ENCODE measurements at places on chromosomes 16 and 17.

DNA sequence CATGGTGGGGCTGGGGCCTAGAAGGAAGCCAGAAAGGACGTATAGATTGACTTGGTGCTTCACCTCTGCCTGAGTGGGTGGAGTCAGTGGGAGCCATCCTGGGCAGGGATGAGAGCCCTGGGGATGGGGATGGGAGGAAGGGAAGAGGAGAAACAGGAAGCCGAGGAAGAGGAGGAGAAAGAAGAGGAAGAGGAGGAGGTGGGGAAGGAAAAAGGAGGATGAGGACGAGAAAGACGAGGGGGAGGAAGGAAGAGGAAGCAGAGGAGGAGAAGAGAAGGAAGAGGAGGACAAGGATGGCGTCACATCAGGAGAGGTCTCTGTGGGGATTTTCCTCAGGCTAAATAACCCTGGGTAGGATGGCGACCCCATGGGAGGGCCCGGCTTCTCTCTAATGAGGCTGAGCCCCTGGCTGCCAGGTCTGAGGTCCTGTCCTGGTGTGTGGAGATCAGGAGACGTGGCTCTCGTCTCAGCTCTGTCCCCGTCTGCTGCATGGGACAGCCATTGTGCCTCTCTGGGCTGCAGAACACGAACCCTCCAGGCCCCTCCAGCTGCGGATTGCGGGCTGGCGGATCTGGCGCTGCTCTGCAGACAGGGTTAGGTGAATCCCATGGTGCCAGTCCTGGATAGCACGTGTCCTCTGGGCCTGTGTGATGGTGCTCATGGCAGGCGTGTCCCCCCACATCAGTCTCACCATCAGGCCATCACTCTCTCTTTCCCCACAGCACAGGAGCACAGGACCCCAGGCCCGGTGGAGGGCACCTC is 35.5 kb upstream of the MTSS2 start:
- DNase-seq = no peak

- no peak for DNase-seq
These were observed 5.8 kb upstream of the FN3KRP start for GRCh38 chr17:82710499-82711232.

DNA sequence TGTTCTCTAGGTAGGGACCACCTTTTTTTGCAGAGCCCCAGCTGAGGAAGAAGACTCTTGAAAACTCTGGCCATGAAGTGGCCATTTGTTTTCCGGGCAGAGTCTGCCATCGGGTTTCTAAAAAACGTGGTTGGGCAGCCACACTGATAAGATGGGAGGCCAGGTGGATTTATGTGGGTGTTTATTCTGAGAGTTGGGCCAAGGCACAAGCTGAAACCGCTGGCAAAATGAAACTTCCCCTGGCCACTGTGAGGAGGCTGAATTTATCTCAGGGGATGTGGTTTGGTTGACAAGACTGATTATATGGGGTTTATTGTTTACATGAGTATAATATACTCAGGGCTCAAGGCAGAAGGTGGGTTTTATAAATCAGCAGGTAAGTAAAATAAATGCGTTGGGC is 421.8 kb downstream of the UTP18 start:
- DNase-seq = no peak

DNA sequence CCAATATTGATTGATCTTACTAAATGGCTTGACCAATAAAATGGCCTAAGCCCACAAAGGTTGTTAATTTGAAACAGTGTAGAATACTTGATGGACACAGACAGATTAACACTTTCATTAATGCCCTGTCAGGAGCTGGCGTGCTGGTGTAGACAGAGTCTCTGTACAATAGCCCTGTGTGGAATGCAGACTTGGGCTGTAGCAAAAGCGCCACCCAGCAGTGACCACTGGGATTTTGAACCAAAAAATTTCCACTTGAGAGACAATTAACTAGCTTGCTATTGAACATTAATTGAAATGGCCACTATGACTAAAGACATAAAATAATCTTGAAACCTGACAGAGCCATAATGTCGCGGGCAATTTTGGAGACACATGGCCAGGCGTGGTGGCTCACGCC is 19.7 kb upstream of the GUCY2D start:
- no peak for DNase-seq

GRCh38 chr17:48592057-48592514 is 1.5 kb downstream of the HOXB5 start:
- no peak for DNase-seq

- DNase-seq = no peak
These were observed 293.1 kb upstream of the FOXF1 start for GRCh38 chr16:86217001-86217890.

- no peak for DNase-seq
These were observed 26.3 kb downstream of the ERN1 start for GRCh38 chr17:64103391-64104364.

GRCh38 chr17:539766-540165 is 174.9 kb downstream of the VPS53 start:
- DNase-seq = no peak

- peak; percentile 59 for DNase-seq
These were observed 27.5 kb downstream of the NLRC5 start for GRCh38 chr16:57016831-57017230.

DNA sequence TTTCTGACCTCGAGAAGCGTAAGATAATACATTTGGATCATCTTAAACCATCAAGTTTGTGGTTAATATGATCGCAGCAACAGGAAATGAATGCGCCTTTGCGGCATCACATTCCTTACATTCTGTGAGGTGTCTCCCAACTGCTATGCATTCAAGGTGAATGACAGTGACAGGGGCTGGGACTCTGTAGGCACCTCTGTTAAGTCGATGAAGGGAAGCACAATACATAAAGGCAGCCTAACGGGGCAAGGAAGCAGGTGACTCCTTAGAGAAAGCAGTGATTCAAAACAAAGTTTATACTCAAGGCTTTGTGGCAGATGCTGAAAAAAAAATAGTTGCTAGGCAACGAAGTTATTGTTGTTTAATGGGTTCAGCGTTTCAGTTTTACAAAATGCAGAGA is 21.6 kb upstream of the EVPL start:
- no peak for DNase-seq

DNA sequence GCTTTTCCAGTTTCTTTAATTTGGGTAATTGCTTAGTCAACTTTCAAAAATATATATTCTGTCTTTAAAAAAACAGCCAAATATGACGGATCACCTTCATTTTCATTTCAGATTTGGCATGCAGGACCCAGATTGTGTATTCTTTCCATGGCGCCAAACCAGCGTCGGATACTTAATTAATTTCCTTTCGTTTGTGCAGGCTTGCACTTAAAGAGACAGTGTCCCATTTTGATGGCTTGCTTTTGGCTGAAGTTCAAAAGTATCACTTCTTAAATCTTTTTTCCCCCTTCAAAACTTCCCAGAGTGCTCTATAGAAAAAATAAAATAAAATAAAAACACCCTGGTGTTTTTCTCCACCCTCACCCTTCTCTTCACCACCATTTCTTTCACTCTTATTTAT is 394.5 kb upstream of the SOX9 start:
- no peak for DNase-seq

- no peak for DNase-seq
These were observed 45.4 kb downstream of the NKD1 start for GRCh38 chr16:50593410-50594150.

GRCh38 chr16:83738923-83739503 is 68.8 kb upstream of the HSBP1 start:
- no peak for DNase-seq

DNA sequence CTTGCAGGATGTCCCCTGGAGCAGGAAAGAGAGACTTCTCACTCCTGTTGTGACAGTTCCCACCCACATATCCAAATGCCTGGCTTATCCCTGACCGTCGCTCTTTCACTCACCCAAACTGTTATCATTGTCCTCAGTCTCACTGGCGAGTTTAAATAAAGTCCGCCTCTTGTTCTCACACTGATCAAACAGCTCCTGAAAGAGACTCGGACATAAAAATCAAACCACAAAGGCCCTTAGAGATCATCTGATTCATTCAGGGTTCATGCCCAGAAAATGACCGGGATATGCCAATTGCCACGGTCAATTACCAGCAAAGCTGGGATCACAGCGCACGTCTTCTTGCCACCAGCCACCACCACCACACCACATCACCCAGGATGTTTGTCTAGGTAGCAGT is 19.9 kb downstream of the GGA3 start:
- DNase-seq = no peak

GRCh38 chr16:88773812-88774291 is 11.2 kb downstream of the PIEZO1 start:
- DNase-seq = peak; percentile 92

DNA sequence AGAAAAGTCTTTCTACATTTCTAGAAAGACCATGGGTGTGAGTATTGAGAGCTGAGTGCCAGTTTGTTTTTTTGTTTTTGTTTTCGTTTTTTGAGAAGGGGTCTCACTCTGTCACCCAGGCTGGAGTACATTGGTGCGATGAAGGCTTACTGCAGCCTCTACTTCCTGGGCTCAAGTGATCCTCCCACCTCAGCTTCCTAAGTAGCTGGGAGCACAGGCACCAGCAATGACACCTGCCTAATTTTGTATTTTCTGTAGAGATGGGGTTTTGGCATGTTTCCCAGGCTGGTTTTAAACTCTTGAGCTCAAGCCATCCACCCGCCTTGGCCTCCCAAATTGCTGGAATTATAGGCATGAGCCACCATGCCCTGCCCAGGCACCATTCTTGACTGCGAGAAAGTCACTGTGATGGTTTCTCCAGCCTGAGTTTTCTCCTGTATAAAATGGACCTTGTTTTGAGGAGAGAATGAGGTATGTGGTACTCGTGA is 673.8 kb downstream of the MAF start:
- DNase-seq = no peak

DNA sequence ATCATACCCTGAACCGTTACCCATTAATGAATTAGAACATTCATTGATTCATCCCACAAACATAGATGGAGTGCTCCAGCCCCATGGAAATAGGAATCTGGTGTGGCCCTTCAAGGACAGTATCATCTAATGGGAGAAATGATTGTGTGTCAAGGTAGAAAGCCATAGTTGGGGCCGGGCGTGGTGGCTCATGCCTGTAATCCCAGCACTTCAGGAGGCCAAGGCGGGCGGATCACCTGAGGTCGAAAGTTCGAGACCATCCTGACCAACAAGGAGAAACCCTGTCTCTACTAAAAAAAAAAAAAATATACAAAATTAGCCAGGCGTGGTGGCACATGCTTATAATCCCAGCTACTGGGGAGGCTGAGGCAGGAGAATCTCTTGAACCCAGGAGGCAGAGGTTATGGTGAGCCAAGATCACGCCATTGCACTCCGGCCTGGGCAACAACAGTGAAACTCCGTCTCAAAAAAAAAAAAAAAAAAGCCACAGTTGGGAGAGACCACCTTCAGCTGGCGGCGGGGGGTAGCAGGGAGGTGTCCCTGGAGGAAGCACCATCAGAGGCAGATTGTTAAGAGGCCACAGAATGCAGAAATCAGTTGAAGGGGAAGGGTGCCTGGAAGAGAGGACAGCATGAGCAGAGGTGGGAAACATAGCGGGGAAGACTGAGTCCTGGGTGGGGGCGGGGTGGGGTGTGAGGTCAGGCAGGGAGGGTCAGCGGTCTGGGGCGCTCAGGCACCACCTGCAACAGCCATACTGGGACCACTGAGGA is 60.0 kb downstream of the USP22 start:
- no peak for DNase-seq

DNA sequence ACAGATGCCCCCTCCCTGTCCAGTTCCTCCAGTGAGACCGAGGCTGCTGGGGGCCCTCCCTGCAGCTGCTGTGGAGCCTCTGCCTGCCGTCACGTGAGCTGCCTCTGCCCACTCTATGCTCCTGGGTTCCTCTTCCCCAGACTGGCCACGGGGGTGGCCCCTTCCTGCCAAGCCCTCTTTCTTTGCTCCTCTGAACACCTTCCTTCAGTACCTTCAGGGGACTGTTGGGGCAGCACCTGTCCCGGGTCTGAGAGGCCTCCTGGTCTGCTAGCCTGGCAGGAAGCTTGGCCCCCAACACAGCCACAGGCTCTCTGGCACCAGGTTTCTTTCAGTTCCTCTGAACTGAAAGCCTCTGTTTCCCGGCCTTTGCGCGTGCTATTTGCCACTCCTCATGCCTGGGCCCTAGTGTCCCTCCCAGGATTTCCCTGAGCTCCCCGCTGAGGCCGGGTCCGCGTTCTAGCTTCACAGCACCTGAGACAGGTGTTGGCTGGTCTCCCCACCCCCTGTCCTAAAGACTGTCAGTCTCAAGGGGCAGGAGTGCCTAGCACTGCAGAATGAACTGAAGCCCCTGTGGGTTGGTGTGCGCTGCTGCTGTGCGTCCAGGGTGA is 6.6 kb upstream of the ATP6V0C start:
- no peak for DNase-seq

GRCh38 chr17:28741358-28742349 is 2.2 kb upstream of the TRAF4 start:
- DNase-seq = peak; percentile 78

DNA sequence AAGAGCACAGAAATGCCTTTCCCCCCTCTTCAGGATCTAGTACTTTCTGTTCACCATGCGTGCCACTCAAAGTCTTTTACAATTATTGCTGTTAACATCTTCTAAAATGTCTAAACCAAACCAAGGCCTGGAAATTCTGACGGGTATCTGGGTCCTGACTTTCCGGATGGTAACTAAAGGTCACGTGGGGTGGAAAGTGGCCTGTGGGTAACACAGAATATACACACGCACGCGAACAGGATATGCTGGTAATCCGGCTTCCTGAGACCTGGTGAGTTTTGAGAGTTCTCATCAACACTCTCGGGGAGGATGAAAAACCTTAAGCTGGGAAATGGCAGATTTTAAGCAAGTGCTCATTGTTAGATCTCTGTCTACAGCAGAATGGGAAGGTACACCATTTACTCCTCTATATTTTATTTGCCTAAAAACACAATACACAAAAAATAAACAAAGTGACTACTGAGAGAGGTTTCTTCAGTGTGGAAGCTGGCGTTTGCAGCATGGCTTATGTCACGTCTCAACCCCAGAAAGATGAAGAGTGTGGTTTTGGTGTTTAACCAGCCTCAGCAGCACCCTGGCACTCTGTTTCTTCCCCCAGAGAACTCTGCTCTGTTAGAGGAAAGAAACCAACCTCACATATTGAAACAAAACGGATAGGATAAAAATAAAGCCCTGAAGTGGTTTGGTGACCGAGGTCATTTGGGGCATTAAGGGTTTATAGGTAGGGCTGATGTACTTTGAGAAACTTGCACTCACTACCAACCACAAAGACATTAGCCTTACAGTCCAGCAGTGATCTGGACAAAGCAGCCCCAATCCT is 37.3 kb downstream of the SMG6 start:
- DNase-seq = no peak

DNA sequence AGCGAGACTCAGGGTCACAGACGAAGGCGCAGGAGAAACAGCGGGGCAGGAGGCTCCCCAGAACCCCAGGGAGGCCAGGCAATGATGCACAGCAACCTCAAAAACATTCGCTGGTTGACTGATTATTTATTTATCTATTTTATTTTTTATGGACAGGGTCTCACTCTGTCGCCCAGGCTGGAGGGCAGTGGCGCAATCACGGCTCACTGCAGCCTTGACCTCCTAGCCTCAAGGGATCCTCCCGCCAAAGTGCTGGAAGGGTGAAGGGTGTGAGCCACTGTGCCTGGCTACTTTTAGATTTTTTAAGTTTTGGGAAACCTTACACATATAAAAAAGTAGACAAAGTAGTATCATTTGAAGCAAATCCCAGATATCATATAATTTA is 83.5 kb downstream of the ZNF778 start:
- DNase-seq = no peak

All from posterior vena cava (tissue), 2 donors.